OCI-LY7 (cell line): ENCODE measurements at places on chromosomes 7 and 10. TPM values are rescaled to one million over a fixed set of nuclear protein-coding genes. Genes with fewer than 3 reads are reported as not detected.

Gene OR9A2
- total RNA-seq = 0.37 and 0.53 TPM in 2 replicates

Gene NEBL
- 1.1 and 1.3 TPM in 2 replicates for total RNA-seq

Gene HOXA6
- total RNA-seq = 10.2 and 12.0 TPM in 2 replicates

Gene EGR2
- total RNA-seq = 0.19 and 0.30 TPM in 2 replicates

Gene GPER1
- total RNA-seq = 44.7 and 75.9 TPM in 2 replicates

Gene ABCC2
- total RNA-seq = 0.59 and 1.2 TPM in 2 replicates

Gene TBX20
- total RNA-seq = 6.0 and 7.6 TPM in 2 replicates

Gene NUPR2
- total RNA-seq = not detected in 2 replicates

Gene BEND7
- not detected in 2 replicates for total RNA-seq

Gene TRIM4
- 22.3 and 22.5 TPM in 2 replicates for total RNA-seq

Gene LIPF
- not detected in 2 replicates for total RNA-seq

Gene PRKCQ
- total RNA-seq = 4.0 and 4.2 TPM in 2 replicates

Gene CREB5
- total RNA-seq = 10.4 and 13.3 TPM in 2 replicates

Gene MPP7
- total RNA-seq = 19.6 and 26.4 TPM in 2 replicates

Gene ZNF3
- 23.7 and 24.4 TPM in 2 replicates for total RNA-seq

Gene ZNF804B
- not detected in 2 replicates for total RNA-seq

Gene TSPAN12
- not detected in 2 replicates for total RNA-seq
